CD4-positive, alpha-beta T cell treated with Interleukin-15 for 1 hour (primary cell): ENCODE measurements at places on chromosomes 4 and X.

GRCh38 chrX:74304016-74304415 lies at the start of gene ZCCHC13:
TSS of gene ZCCHC13 (plus strand) at chrX:74304180. CDS start at chrX:74304267, 87 bp downstream.
- no peak for DNase-seq

- no peak for DNase-seq
These were observed 72.6 kb downstream of the PITX2 start for GRCh38 chr4:110550260-110550659.

GRCh38 chr4:148527571-148527970 lies 85.4 kb upstream of the NR3C2 start:
- no peak for DNase-seq

DNA sequence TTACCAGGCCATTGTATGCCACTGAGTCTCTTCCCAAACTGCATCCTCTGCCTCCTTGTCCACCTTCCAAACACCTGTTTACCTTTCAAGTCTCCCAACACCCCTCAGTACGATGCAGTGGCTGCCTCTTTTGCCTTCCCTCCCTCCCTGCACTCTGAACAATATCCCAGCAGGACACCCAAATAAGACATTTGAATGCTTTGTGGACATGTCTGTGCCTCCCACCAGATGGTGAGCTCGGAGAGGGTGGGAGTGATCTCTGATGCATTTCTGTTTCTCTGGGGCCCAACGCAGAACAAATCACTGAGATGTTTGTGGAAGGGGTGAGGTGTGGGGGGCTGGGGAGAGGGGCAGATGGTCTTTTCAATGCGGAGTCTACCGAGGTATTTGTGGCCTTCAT lies 33.4 kb downstream of the PJA1 start:
- DNase-seq, result no peak

GRCh38 chr4:155952501-155952901 lies 1.2 kb downstream of the CTSO start:
- DNase-seq, result no peak

GRCh38 chr4:8577972-8578371 lies 2.2 kb upstream of the GPR78 start:
- DNase-seq, result no peak

DNA sequence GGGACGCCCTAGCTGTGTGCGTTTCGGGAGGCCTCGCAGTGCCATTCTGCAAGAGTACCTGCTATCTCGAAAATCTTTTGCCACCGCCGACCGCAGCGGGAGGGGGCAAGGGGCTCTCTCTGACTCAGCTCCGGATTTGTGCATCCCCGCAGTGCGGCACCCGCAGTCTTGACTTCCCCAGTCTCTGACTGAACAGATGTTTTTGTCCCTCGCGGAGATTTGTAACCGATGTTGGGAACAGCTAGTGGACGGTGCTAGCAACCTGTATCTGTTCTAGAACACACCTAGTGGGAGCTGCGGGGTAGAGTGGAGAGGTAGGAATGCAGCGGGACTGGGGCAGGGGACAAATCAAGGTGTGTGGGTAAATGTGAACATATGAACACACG lies 17.2 kb downstream of the NKX6-1 start:
- no peak for DNase-seq

GRCh38 chr4:129453524-129454200 lies 357.7 kb downstream of the C4orf33 start:
- no peak for DNase-seq

GRCh38 chr4:138507522-138507921 lies 265.4 kb upstream of the SLC7A11 start:
- no peak for DNase-seq

GRCh38 chr4:124449881-124450280 lies 262.7 kb downstream of the ANKRD50 start:
- no peak for DNase-seq

- DNase-seq, result no peak
These were observed 616.7 kb downstream of the RAPGEF2 start for GRCh38 chr4:159719531-159719930.

DNA sequence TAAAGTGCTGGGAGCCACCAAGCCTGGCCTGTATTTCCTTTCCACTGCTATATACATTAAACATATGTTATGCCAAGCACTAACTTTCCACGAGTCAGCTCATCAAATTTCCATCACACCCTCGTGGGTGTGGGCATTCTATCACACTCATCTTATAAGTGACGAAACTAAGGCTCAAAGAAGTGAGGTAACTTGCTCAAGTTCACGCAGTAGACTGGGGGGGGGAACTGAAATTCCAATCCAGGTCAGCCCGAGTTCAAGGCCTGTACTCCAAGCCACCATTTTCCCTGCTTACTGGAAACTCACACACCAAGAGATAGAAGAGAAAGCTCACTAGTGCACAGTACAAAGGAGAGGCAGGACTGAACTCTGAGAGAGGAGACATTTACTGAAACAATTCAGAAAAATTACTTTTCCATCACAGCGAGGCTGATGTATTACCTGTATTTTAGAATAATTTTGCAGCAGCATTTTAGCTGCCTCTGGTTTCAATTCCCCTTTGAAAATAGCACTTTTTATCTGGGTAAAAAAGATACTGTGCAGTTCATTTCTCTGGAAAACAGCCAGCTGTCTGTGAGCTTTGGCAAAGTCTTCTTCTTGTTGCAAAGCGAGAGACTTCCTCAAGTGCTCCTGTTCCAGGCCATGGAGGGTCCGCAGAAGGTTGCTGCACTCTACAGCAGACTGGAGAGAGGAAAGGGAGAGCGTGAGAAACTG lies 76.8 kb downstream of the EVC2 start:
- DNase-seq, result no peak

- DNase-seq, result no peak
These were observed 444.2 kb upstream of the SLIT2 start for GRCh38 chr4:19807505-19807904.

DNA sequence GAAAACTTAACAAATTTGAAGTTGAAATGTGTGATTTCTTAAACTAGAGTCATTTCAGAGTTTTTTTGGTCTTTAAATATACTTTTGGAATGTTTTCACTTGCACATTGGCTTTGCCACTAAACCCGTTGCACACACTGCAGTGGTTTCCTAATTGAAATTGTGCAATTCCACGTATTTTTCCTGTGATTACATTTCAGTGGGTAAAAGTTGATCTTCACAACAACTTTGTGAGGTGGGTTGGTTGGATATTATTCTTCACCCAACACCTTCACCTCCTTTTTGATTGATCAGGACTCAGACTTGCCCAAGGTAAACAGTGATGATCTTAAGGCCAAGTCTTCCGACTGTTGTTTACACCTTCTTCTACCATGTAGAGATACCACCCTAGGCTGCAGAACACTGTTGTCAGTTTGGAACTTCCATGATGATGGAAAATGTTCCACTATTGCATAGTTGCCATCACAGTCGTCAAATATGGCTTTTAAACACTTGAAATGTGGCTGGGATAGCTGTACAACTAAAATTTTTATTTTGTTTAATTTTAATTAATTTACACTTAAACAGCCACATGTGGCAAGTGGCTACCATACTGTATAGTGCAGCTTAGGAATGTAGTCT lies 13.7 kb downstream of the SEPTIN11 start:
- DNase-seq, result no peak

DNA sequence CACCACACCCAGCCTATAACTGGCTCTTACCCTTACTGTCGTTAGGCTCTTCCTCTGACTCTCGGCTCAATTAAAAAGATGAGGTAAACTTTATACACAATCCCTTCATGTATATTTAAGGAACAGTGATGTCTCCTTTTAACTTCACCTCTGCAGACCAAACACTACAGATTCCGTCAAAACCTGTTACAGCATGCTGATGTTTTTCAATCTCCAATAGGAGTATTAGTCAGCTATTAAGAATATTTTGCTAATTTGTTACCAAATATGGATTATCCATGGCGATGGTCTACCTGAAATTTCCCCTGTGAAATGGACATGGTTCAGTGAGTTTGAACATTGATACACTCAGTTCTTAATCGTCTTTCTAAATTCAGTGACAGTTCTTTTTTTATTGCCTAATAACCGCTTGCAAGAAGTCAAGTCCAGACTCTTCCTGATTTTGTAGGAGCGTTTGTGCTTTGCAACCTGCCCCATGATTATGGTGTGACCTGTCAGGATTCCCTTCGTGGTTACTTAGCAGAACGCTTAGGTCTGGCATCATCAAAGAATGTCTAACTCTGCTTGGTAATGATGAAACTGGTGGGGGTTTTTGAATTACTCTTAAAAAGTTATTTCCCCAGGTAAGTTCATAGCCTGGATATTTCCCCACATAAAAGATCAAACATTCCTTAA lies 72.2 kb upstream of the STOX2 start:
- DNase-seq, result no peak

- DNase-seq, result no peak
These were observed 166.0 kb upstream of the HAND2 start for GRCh38 chr4:173696011-173696410.

- DNase-seq, result no peak
These were observed 76.7 kb downstream of the PDS5A start for GRCh38 chr4:39900966-39901365.

- DNase-seq, result no peak
These were observed 78.1 kb upstream of the FSTL5 start for GRCh38 chr4:162241857-162242256.

- DNase-seq, result no peak
These were observed 75.0 kb downstream of the DCTD start for GRCh38 chr4:182842104-182842600.

- DNase-seq, result no peak
These were observed 191.3 kb upstream of the GATB start for GRCh38 chr4:151952137-151952536.

GRCh38 chr4:79298027-79298426 lies 27.8 kb downstream of the NAA11 start:
- DNase-seq, result no peak

DNA sequence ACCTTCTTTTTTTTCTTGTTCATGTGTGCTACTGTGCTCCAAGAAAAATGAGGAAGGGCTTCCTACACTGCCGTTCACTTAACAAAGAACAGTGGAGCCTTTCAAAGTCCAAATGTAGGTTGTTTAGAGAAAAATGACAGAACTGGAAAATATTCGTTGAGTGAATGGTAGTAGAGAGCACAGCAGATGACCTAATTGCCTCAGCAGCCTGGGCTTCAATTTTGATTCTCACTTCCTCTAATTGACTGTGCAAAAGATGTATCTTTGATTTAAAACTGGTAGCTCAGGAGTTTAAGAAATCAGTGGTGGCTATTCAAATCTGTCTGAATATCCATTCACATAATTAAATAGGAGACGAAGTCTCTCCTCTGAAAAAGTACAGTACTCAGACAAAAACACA lies 5.2 kb downstream of the NLGN4X start:
- DNase-seq, result no peak

- DNase-seq, result no peak
These were observed 1156.7 kb downstream of the FAM133A start for GRCh38 chrX:94830717-94831116.

DNA sequence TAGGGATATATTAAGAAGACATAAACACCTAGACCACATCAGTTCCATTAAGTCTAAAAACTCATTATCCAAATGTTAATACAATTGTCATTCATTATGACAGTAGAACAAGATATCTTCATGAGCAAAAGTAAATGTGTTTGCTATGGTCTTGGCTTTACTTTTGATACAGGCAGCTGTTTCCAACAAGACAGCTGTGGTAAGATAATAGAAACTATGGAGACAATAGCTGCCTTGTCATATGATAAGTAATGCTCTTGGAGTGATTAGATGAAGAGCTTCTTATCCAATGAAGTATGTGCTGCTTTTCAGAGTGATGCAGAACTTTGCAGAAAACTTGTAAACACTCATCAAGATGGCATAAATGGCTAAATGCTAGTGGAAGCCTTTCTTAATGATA lies 1066.0 kb downstream of the FSTL5 start:
- DNase-seq, result no peak

DNA sequence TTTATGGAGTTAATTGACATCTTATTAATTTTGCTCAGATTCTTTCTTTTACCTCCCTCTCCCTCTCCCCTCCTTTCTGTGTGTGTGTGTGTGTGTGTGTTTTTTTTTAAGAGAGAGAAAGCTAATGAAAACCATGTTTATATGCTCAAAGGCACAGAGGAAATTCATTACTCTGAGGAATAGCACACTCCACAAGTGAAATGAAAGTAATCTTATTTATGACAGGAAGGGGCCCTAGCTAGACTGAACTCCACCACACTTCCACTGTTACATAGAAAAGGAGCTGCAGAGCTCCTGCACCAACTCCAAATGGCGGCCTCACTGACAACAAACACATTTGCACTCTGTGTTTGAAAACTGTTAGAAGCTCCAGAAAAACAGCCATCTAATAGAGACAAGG lies 150.6 kb downstream of the RASL11B start:
- DNase-seq, result no peak

DNA sequence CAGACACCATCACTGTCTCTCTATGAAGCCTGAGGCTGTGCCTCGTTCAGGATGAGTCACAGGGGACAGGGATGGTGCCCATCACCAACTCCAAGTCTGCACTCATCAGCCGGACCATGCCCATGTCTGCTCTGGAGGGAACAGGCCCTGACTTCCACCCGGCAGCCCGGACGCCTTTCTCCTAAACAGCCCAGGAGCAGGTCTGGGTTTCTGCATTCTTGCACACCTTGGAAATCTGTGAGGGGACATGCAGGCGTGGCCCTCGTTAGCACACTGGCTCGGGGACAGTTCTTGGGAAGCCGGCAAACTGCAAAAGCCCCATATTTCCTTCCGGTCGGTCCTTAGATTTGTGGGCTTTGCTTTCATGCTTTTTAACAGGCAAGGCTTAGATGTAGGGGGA lies 67.9 kb upstream of the AFAP1 start:
- no peak for DNase-seq

DNA sequence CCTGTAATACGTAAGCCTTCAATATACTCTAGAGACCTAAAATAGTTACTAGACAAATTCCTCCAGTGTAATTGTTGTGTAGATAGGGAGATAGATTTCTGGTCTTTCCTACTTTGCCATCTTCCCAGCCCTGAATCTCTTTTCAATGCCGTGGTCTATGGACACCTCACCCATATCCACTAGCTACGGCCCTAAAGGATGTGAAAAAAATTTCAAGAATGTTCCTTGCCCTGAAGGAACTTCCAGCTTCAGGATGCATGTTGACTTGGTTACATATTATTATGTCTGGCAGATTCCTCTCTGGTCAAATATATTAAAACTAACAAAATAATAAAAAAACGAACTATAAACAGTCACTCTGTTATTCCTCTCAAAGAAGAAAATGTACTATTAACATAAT lies 52.4 kb upstream of the TSPAN5 start:
- DNase-seq, result no peak

DNA sequence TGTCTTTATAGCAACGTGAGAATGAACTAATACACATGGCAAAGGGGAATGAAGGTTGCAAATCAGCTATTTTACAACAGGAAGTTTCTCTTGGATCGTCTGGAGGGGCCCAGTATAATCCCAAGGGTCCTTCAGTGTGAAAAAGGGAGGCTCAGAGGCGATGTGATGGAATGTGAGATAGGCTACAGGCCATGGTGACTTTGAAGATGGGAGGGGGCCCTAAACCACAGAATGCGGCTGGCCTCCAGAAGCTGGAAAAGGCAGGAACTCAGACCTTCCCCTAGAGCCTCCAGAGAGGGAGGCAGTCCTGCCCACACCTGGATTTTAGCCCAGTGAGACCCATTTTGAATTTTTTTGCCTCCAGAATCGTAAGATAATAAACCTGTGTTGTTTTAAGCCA lies 69.4 kb upstream of the PGM2 start:
- DNase-seq, result no peak

GRCh38 chr4:141352909-141353525 lies 132.3 kb downstream of the ZNF330 start:
- DNase-seq, result no peak

- no peak for DNase-seq
These were observed 325.5 kb upstream of the F9 start for GRCh38 chrX:139204898-139205667.

- DNase-seq, result no peak
These were observed 122.9 kb downstream of the LDB2 start for GRCh38 chr4:16775411-16776154.

GRCh38 chrX:99421796-99422195 lies 988.3 kb downstream of the PCDH19 start:
- DNase-seq, result no peak
